ENCODE measurements at places on chromosomes 7 and 10. TPM values are rescaled to one million over a fixed set of nuclear protein-coding genes. Genes with fewer than 3 reads are reported as not detected.

CRTAC1 gene
- 0.93 TPM for total RNA-seq

BET1 gene
- total RNA-seq = 9.2 TPM

TAS2R4 gene
- 0.60 TPM for total RNA-seq

PIK3AP1 gene
- total RNA-seq = 3.3 TPM

TBX20 gene
- total RNA-seq = not detected

LRIT1 gene
- total RNA-seq = not detected

CUZD1 gene
- total RNA-seq = 0.10 TPM

C10orf143 gene
- 5.1 TPM for total RNA-seq

PRPS1L1 gene
- total RNA-seq = not detected

NUP205 gene
- 20.8 TPM for total RNA-seq

ATOH7 gene
- total RNA-seq = not detected

C7orf57 gene
- total RNA-seq = not detected

JCAD gene
- 12.9 TPM for total RNA-seq

NSMCE4A gene
- total RNA-seq = 15.3 TPM

EPO gene
- not detected for total RNA-seq

LCOR gene
- total RNA-seq = 17.2 TPM

ACTR3C gene
- 3.3 TPM for total RNA-seq

TMEM270 gene
- total RNA-seq = not detected

PNLIP gene
- 3.5 TPM for total RNA-seq

LRRC17 gene
- 0.34 TPM for total RNA-seq

ACTL6B gene
- not detected for total RNA-seq

GIMAP2 gene
- 5.3 TPM for total RNA-seq

SUGCT gene
- 3.2 TPM for total RNA-seq

MRLN gene
- 219 TPM for total RNA-seq

PPP1R3A gene
- 52.6 TPM for total RNA-seq

HMX3 gene
- total RNA-seq = not detected

SPDYE11 gene
- total RNA-seq = not detected

GRM3 gene
- not detected for total RNA-seq

CCDC7 gene
- 14.3 TPM for total RNA-seq

GHRHR gene
- not detected for total RNA-seq

FAM25A gene
- not detected for total RNA-seq

CPSF4 gene
- 29.4 TPM for total RNA-seq

METTL27 gene
- total RNA-seq = 0.84 TPM

PIK3CG gene
- 1.6 TPM for total RNA-seq

OR2A12 gene
- not detected for total RNA-seq
